Stimulated activated CD8-positive, alpha-beta memory T cell treated with anti-CD3 and anti-CD28 coated beads, Interleukin-4, amount 100 ng/mL, for 4 hours (primary cell): ENCODE measurements at places on chromosomes 5 and 9.

DNA sequence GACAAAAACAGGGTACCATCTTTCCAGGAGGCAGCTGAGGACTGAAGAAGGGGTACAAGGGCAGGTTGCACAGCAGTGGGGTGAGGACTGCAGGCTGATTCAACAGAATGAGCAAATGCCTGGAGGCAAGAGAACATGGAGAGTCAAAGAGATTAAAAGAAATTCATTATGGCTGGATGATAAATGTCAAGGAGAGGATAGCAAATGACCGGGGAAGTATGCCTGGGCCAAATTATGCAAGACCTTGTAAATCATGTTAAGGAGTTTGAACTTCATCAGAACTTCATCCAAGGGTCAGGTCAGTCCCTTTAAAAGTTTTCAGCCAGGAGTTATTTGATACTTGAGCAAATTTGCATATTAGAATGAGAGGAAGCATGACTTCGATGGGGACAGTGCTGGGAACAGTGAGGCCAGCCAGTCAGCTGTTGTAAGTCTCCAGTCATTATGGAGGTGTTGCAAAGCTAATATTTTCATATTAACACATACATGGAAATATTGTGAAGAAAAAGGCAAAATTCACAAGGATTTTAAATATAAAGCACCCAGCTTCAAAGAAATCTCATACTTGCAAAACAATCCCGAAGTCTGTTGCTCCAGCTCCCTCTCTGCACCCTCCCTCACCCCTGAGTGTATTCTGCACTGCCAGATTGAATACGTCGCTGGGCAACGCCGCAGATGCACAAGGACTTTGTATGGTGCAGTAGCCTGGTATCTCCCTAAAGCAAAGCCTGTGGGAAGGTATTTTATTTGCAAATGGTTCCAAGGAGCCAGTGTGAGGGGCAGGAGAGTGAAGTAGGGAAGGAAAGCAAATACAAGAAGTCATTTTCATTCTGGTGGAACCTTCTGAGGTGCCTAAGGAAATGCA, 509.8 kb upstream of the TLE4 start:
- DNase-seq, result no peak

GRCh38 chr5:6107675-6108539, 270.4 kb downstream of the MED10 start:
- DNase-seq, result no peak

- DNase-seq, result no peak
These were observed 15.1 kb upstream of the ISOC1 start for GRCh38 chr5:129079496-129079895.

- no peak for DNase-seq
These were observed 2.7 kb downstream of the PRRC2B start for GRCh38 chr9:131396626-131397025.

GRCh38 chr5:90875456-90875855, 316.9 kb downstream of the ADGRV1 start:
- DNase-seq, result no peak

DNA sequence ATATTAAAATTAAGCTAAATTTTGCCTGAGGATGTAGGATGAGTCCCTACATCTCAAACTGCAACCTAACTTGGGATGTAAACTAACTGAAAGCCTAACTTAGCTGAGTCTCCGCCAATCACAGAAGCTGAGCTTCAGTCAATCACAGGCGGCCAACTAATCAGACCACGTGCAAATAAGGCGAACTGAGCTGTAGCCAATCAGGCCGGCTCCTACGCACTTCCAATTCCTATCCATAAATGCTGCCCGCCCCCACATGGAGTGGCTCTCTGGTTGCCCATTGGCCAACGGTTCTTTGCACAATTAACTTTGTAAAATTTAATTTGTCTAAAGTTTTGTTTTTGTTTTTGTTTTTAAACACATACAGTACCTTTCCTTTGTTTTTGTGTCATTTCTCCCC, 13.9 kb upstream of the GPX8 start:
- no peak for DNase-seq

- no peak for DNase-seq
These were observed 33.5 kb downstream of the ELOVL7 start for GRCh38 chr5:60810438-60811085.

GRCh38 chr9:95864852-95865580, 10.5 kb upstream of the ERCC6L2 start:
- no peak for DNase-seq

- DNase-seq, result no peak
These were observed 96.9 kb upstream of the FCN2 start for GRCh38 chr9:134783699-134784039.

GRCh38 chr9:81776390-81776789, 87.0 kb upstream of the TLE1 start:
- DNase-seq, result no peak

GRCh38 chr9:114930056-114930812, at the start of gene TNFSF8:
TSS of gene TNFSF8 (minus strand) at chr9:114930591. CDS start at chr9:114930303, 288 bp downstream.
- peak; percentile 31 for DNase-seq

GRCh38 chr5:120576588-120576987, 112.5 kb downstream of the PRR16 start:
- no peak for DNase-seq

DNA sequence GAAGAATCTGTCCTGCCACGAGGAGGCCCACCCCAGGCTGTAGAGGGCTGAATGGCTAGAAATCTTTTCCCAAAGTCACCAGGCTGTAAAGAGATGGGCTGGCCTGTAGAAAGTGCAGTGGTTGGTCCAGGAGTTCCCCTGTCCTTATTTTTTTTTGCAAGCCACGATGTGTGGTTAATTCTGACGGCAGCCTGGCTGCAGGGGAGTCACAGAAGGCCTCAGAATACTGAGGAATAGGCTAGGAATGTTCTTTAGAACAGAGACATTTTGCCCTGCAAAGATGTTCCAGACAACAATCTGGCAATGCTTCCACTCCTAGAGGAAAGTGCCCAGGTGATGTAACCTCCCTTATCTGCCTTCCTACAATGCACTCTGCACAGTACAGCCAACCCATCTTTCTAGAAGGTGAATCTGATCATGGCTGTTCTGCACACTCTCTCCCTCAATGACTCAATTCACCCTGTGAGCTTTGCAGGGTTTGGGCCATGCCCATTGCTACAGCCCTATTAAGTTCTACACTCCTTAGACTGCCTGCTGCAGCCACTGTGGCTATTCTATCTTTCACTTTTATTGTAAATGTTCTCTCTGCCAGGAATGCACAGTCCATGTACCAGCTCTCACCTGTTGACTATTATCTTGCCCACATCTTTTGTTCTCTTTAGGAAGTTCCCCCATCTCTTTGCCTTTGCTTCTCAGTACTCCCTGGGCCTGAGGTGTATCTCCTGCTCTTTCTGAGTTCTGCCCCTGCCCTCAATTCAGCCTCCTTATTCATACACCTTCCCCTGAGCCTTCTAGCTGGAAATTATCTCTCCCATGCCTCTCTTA, 377.8 kb upstream of the CLINT1 start:
- DNase-seq, result no peak

- no peak for DNase-seq
These were observed 7.6 kb upstream of the OTP start for GRCh38 chr5:77645995-77646639.

DNA sequence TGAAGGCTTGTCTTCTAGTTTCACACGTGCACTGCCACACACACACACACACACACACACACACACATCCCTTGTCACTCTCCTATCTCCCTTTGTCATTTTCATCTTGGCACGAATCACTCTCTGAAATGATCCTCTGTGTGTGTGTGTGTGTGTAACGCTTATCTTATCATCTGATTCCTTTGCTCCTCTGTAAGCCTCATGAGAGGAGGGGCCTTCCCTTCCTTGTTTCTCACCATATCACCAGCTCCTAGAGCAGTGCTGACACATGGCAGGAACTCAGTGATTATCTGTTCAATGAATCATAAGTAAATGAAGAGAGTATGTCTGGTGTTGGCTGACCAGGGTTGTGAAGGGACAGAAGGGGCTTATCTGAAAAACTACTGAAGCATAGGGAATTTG, 53.3 kb downstream of the PDE4D start:
- no peak for DNase-seq

DNA sequence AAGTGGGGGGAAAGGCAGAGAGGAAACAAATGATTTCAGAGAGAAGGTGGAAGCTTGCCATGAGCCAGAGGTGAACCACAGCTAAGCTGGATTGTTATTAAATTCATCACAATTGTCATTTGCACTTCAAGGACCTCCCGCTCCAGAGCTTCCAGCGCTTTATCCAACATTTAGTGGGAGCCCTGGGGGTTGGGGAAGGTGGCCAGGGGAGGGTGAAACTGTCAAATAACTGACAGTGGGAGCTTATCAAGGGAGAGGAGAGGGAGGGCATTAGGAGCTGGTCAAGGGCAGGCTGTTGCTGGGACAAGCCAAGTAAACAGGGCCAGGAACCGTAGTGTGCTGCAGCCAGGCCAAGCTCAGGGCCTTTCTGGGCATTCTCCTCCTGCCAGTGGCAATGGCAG, 71.5 kb downstream of the SIL1 start:
- DNase-seq, result no peak

GRCh38 chr5:170287532-170287931, 10.0 kb downstream of the LCP2 start:
- no peak for DNase-seq

GRCh38 chr5:167573370-167574127, 717.9 kb upstream of the WWC1 start:
- DNase-seq, result no peak

- no peak for DNase-seq
These were observed 80.0 kb upstream of the ITGA2 start for GRCh38 chr5:52909192-52909591.
